ENCODE measurements at places on chromosomes 5 and 9.

DNA sequence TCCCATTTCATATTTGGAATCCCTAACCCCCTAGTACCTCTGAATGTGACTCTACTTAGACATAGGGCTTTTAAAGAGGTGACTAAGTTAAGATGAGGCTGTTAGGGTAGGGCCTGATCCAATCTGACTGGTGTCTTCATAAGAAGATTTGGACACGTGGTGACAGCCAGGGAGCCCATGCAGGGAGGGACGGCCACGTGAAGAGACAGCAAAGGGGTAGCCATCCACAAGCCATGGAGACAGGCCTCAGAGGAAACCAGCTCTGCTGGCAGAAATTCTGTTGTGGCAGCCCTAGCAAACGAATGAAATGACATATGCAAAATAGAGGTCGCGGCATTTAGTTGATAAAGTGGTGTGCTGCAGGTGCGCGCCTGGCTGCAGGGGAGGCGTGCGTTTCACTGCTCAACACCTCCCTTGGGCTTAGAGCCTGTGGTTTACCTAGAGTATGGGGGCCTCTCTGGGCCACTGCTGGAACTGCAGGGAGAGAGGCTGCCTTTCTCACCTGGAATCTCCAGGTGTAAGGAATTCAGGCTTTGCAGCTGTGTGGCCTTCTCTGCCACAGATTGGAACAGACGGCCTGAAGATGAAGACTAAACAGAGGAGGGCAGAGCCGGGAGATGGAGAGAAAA lies 7.1 kb upstream of the AFAP1L1 start:
- DNase-seq, result no peak

DNA sequence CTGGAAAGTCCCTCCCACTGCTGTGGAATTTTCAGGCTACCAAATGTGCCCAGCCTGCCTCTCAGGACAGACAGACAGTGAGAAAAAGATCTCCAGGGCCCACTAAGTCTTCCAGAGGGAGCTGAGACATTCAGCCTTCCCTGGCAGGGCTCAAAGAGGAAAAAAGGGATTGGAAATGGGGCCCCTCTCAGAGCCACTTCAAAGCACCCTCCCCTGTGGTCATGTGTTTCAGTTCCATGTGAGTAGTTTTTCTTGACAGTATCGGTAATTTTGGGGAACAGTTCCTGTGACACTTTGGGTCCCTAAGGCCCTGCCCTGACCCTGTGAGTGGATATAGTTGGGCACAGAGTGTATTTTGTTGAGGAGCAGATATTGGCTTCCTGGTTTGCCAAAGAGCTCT lies 25.0 kb downstream of the LARP1 start:
- no peak for DNase-seq

DNA sequence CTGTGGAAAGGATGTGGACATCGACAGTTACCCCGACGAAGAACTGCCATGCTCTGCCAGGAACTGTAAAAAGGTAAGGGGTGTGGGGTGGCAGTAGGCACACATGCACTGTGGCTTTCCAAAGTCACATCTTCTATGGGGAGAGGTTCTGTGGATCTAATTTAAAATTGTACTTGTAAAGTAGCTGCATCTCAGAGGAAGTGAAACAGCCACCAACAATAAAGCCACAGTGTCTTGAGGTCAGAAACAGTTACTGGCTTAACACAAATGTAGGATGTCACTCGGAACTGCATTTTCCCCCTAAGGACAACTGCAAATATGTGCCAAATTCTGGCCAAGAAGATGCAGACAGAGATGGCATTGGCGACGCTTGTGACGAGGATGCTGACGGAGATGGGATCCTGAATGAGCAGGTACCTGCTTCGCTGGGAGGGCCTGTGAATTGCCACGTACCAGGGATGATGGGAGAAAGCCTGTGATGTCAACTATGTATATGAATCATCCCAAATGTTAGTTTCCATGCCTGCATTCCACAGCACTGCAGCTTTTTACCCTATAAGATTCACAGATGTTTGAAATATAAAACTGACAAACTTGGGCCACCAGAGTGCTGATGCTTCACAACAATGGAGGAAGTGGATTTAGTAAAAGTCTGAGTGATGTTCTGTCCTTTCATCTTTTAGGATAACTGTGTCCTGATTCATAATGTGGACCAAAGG lies 35.3 kb downstream of the THBS4 start:
- DNase-seq, result no peak

- DNase-seq, result no peak
Observed at GRCh38 chr9:650362-650761, 191.1 kb upstream of the DMRT1 start.

- DNase-seq, result no peak
Observed at GRCh38 chr5:83839788-83840187, 119.1 kb upstream of the HAPLN1 start.

- DNase-seq, result no peak
Observed at GRCh38 chr5:159155960-159156359, 53.4 kb downstream of the RNF145 start.

DNA sequence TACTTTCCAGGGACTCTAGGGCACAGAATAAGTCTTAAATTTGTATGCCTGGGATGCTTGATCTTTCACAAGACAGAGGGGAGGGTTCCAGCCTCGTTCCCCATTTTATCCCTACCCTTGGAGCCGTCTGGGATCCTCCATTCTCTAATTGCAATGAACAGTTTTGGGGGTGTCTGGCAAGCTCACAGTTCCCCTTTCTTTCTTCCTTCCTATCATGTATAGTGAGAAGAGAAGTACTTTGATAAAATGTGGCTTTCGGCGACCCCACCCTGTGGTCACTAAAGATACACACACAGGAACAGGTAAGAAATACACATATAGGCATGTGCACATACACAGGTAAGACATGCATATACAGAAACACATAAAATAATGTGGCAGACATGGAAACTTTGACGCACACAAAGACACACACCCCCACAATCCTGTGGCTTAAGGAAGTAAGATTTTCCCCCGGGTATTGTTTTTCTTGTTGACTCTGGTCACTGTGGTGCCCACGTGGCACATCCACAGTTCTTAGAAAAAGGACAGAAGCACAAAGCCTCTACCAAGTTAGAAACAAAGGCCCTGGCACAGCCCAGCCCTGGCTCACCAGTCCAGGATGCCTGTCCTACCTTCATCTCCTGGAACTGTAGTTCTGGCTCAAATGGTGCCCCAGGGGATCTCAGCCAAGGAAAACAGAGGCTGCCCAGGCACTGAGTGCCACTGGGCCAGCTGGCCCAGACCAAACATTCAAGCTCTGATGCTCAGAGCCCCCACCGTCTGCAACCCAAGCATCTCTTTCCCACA lies 6.3 kb upstream of the SMU1 start:
- no peak for DNase-seq

DNA sequence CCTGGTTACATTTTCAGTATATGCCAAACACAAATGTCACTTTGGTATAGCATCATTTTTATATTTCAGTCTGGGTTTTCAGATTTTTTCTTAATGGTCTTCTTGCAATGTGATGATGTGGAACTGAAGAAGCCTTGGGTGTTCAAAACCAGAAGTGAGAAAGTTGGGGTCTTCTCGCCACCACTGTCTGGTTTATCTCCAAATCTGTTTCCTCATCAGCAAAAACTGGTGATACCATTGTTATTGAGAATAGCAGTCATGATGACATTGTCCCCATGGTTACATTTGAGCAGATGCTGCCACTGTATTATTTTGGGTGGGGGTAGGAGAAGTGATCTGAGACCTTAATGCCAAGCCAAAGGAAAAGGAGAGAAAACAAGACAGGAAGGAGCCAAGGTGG lies 85.9 kb upstream of the MAP3K1 start:
- no peak for DNase-seq

DNA sequence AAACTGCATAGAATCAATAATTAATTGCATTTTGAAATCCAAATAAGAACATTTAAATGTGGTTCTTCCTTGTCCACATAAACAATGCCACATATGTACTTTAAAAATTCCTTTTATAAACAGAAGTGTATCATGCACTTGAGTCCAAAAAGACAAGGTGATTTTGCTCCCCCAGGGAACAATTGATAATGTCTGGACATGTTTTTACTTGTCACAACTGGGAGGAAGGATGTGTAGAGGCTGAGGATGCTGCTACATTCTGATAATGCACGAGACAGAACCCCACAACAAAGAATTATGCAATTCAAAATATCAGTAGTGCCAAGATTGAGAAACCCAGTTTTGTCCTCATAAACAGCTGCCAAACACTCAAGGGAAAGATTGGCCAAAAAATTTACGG lies 181.1 kb upstream of the ISL1 start:
- no peak for DNase-seq

DNA sequence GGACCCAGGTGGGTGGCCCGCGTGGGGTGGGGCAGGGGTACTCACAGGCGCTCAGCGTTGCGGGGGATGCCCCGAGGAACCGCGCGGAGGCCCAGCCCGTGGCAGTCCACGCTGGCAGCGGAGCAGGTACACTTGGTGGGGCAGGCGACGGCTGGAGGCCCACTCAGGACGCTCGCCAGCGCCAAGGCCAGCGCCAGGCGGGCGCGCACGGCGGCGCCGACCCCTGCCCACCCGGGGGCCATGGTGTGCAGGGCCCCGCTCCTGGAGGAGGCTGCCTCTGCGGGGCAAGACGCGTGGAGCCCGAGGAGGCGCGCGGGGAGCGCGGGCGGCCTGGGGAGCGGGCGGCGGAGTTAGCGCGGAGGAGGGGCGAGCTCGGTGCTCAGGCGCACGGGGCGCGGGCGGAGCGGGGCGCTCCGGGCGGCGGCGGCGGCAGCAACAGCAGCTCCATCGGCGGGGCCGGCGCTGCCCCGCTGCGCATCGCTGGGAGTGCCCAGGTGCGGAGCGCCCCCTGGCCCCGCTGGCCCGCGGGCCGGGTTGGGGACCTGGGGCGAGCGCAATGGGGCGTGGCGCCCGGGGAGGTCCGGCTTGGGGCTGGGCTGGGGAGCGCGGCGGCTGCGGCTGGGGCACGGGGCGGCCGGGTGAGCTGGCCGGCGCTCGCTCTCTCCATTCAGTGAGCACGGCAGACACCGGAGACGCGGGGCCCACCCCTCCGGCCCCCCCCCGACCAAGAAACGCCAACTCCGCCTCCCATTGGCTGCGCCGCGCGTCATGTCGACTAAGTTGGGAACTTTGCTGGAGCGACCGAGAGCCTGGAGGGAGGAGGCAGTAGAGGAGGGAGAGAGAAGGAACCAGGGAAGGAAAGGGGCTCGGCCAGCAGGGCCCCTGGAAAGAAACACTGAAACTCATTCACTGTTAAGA lies at the start of gene SLIT3:
Gene SLIT3, minus strand, starts transcription at position 672 of the 918 bp plus-strand sequence. Its CDS starts 430 bp downstream, at position 242.
- peak; percentile 47 for DNase-seq

GRCh38 chr9:136170006-136170901 lies 34.7 kb downstream of the LHX3 start:
- DNase-seq, result peak; percentile 5

DNA sequence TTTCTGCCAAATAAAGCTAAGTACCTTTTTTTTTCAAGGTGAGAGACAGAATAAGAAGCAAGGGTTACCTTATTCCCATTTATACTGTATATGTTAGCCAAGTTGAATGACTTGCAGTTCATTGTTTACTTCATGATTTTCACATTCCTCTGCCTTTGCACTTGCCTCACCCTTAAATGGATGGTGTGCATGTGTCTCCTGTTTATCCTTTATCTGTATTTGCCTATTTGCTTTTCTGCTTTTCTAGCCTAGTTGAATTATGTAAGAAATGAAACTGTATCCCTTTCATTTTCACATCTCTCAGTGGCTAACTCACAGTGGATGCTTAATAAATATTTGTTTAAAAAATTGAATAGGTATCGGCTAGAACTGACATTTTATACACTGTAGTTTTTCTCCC lies 200.8 kb upstream of the ST8SIA4 start:
- DNase-seq, result no peak

Data from mesenchymal stem cell (in vitro differentiated cells and primary cell).